ENCODE measurements at places on chromosomes 2 and 18.

GRCh38 chr2:32732912-32733472, 105.1 kb downstream of the TTC27 start:
- no peak overlapping the region for H3K4me3 ChIP-seq
- peaks cover 12% of the 10 kb centered on the region for H3K36me3 ChIP-seq
- H3K27me3 ChIP-seq: no peaks in the 10 kb centered on the region
- no peaks in the 10 kb centered on the region for H3K4me1 ChIP-seq
- H3K27ac ChIP-seq: no peak overlapping the region
- DNase-seq: no peak

- H3K4me3 ChIP-seq: no peak overlapping the region
- DNase-seq: no peak
- H3K27ac ChIP-seq: no peak overlapping the region
Measured at GRCh38 chr18:80097201-80097600, 11.9 kb upstream of the ADNP2 start.

DNA sequence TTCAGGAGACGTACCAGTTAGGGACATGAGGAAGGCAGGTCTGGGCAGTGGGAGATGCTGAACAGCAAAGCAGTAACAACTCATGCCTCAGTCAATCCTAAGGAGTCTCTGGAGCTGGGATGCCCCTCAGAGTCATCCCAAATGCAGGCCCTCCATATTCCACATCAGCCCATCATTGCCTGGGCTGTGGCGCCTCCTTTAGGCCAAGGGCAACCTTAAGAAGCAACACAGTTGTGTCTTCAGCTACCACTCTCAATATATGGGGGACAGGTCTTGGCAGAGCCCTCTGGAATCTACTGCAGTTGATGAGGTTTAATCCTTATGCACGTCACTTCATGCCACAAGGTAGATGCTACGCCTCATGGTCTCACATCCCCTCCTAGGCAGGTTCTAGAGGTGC, 682.0 kb upstream of the RAB6C start:
- no peak overlapping the region for H3K4me3 ChIP-seq
- H3K27ac ChIP-seq: no peak overlapping the region
- no peak for DNase-seq
- no peaks in the 10 kb centered on the region for H3K27me3 ChIP-seq
- no peaks in the 10 kb centered on the region for H3K4me1 ChIP-seq

DNA sequence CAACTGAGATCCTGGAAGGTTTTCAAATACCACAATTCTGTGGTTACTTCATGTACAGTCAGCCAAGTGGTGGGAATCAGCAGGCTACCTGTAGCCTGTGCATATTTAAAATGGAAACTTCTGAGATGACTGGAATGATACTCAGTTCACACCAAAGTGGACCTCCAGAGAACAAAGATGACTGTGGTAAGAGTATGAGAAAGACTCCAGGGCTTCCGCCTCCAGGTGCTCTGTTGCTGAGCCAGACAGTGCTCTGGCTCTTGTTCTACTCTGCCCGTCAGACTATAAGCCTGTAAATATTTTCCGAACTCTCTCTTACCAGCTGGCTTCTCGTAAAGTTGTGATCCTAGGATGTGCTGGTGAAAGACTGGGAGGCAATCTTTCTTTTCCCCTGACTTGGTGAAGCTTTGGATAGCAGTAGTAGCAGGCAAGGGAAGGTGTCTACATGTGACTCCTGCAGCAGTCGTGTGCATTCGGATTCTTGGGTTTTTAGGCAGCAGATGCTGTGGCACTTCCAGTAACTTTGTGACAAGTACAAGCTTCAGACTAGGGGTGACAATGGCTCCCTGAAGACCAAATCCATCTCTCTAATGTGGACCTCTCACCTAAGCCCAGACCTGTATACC, 23.1 kb downstream of the ST3GAL5 start:
- H3K36me3 ChIP-seq: no peaks in the 10 kb centered on the region
- no peak overlapping the region for H3K4me3 ChIP-seq
- DNase-seq: no peak
- H3K27me3 ChIP-seq: no peaks in the 10 kb centered on the region

GRCh38 chr18:49768051-49768391, 45.3 kb downstream of the ACAA2 start:
- no peak overlapping the region for H3K4me3 ChIP-seq
- DNase-seq: peak; percentile 62
- no peaks in the 10 kb centered on the region for H3K27me3 ChIP-seq

- DNase-seq: no peak
- H3K27me3 ChIP-seq: no peaks in the 10 kb centered on the region
- H3K4me1 ChIP-seq: peaks cover 4% of the 10 kb centered on the region
- H3K27ac ChIP-seq: peak overlapping the region; percentile 35
Measured at GRCh38 chr2:176504440-176504839, 235.2 kb downstream of the MTX2 start.

- no peak overlapping the region for H3K27ac ChIP-seq
- no peaks in the 10 kb centered on the region for H3K4me1 ChIP-seq
- no peaks in the 10 kb centered on the region for H3K36me3 ChIP-seq
- peak overlapping the region; percentile 18 for H3K4me3 ChIP-seq
- H3K27me3 ChIP-seq: peaks cover 64% of the 10 kb centered on the region
Measured at GRCh38 chr2:176079285-176079830, 4.4 kb downstream of the EVX2 start.

DNA sequence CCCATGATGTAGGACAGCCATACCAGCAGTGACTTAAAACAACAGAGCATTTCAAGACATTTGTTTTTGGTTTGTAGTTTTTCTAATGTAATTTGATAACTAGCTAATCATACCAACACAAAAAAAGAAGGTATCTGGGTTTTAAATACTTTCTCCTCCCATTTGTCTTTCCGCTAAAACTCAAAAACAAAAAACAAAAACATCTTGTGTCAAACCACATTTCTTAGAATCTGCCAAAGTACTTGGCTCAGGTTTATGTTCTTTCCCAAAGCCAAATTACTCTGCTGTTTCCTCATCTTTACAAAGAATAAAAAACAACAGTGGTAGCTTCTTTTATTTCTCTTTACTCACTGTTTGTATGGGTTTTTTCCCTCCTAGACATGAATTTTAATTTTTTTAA, 71.5 kb downstream of the GREB1L start:
- no peak overlapping the region for H3K4me3 ChIP-seq
- no peaks in the 10 kb centered on the region for H3K36me3 ChIP-seq

DNA sequence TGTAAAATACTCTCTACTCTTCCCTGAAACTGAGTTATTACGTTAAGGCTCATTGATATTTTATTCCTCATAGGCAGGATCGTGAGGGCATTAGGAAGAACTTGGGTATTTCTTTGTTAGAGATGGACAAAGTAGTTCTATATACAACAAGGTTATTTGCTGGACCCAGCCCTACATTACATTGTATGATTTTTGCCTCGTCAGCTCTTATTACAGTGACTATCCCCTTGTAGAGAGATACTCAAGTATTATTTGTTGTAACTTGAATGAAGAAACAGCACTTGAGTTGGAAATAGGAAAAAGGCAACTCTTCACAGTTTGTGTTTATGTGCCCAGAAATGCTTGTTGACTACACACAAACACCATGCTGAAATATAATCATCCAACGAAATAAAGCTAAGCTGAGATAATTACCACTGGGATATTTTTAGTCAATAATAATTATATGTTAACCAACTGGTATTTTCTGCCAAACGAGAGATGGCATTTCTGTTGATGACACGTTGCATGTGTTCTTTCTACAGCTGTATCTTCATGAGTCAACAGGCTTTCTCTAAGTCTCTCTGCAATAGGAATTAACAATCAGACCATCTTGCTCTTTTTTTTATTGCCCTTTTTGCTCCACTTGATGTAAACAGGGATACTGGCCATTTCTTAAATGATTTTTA, 947.6 kb downstream of the DPP10 start:
- DNase-seq: no peak
- no peaks in the 10 kb centered on the region for H3K4me1 ChIP-seq
- no peaks in the 10 kb centered on the region for H3K27me3 ChIP-seq
- no peak overlapping the region for H3K27ac ChIP-seq
- H3K4me3 ChIP-seq: no peak overlapping the region
- no peaks in the 10 kb centered on the region for H3K36me3 ChIP-seq

DNA sequence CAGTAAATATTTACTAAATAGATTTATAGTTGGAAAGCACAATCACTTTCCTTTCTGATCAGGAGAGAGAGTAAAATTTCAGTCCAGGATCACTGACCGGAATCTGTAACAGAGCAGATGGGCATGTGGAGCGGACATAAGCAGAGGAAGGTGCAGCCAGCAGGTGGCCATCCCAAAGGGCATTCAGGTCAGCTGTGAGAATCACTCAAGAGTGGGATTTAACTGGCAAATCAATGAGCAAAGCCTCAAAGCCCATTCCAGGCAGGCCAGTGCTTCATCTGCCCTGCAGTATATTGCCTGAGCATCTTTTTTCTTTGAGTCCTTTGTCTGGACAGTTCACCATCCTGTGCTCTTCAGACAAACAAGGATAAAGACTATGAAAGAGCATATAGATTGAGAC, 166.4 kb upstream of the SLC14A2 start:
- no peak for DNase-seq
- no peak overlapping the region for H3K4me3 ChIP-seq
- no peaks in the 10 kb centered on the region for H3K4me1 ChIP-seq
- no peaks in the 10 kb centered on the region for H3K36me3 ChIP-seq

GRCh38 chr2:242020196-242021004, 150.9 kb downstream of the RTP5 start:
- no peak for DNase-seq
- H3K27me3 ChIP-seq: peaks cover 67% of the 10 kb centered on the region
- H3K36me3 ChIP-seq: no peaks in the 10 kb centered on the region
- no peaks in the 10 kb centered on the region for H3K4me1 ChIP-seq
- no peak overlapping the region for H3K27ac ChIP-seq

GRCh38 chr18:34942276-34942675, 98.9 kb upstream of the MAPRE2 start:
- DNase-seq: no peak
- H3K4me3 ChIP-seq: no peak overlapping the region
- no peaks in the 10 kb centered on the region for H3K4me1 ChIP-seq
- H3K36me3 ChIP-seq: peaks cover 6% of the 10 kb centered on the region

DNA sequence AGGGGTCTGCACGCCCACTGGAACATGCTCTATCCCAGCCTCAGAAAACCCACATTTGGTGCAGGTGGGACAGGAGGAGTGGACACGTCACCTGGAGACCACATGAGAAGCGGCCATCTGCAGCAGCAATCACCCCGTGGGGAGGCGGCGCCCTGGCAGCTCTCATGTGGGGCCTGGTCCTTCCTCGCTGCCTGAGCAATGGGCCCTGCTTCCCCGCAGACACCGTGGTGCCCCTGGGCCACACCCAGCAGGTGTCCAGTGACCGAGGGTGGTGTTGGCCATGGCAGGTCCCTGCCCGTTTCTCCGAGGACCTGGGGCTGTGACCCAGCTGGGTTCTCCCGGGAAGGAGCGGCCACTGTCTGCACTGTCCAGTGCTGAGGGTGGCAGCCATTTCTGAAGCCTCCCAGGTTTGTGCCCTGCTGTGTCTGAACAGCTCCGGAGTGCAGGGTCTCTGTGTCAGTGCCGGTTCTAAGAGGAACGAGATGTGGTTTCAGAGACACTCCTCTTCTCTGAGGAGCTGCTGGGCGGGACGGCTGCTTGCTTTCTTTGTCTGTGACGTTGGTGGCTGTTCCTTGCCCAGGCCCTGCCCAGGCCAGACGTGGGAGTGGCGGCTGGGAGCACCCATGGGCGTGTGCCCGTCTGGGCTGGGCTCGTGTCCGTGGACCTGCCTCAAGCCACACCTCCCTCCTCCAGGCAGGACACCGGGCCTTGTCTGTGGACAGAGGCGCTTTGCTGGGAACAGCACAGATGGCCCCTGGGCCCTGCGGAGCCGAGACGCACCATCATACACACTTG, 44.8 kb downstream of the NFATC1 start:
- H3K4me1 ChIP-seq: no peaks in the 10 kb centered on the region
- no peak for DNase-seq
- no peak overlapping the region for H3K27ac ChIP-seq

- H3K4me1 ChIP-seq: no peaks in the 10 kb centered on the region
- H3K27me3 ChIP-seq: no peaks in the 10 kb centered on the region
- DNase-seq: no peak
- H3K36me3 ChIP-seq: peaks cover 86% of the 10 kb centered on the region
- H3K4me3 ChIP-seq: no peak overlapping the region
- no peak overlapping the region for H3K27ac ChIP-seq
Measured at GRCh38 chr2:233280114-233280693, 27.4 kb upstream of the SAG start.

DNA sequence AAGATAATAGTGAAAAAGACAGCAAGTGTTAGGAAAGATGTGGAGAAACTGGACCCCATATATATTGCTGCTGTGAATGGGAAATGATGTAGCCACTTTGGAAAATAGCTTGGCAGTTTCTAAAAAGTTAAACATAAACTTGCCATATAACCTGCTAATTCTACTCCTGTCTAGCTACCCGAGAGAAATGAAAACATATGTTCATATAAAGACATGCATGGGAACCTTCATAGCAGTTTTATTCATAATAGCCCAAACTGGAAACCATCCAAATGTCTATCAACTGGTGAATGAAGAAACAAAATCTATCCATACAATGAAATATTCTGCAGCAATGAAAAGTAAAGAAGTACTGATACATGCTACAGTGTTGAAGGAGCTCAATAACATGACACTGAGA, 50.4 kb upstream of the NABP1 start:
- H3K27ac ChIP-seq: no peak overlapping the region
- H3K27me3 ChIP-seq: no peaks in the 10 kb centered on the region
- no peak overlapping the region for H3K4me3 ChIP-seq
- DNase-seq: no peak

GRCh38 chr2:168915441-168916330, 14.6 kb downstream of the G6PC2 start:
- no peak overlapping the region for H3K4me3 ChIP-seq
- H3K27me3 ChIP-seq: peaks cover 55% of the 10 kb centered on the region
- no peak overlapping the region for H3K27ac ChIP-seq
- no peaks in the 10 kb centered on the region for H3K36me3 ChIP-seq
- no peak for DNase-seq
- peaks cover 5% of the 10 kb centered on the region for H3K4me1 ChIP-seq

- H3K36me3 ChIP-seq: peaks cover 43% of the 10 kb centered on the region
- no peak for DNase-seq
- H3K27ac ChIP-seq: no peak overlapping the region
- no peaks in the 10 kb centered on the region for H3K27me3 ChIP-seq
- no peaks in the 10 kb centered on the region for H3K4me1 ChIP-seq
Measured at GRCh38 chr18:79916546-79917168, 34.8 kb downstream of the SLC66A2 start.

GRCh38 chr2:52269696-52270485, 1238.0 kb upstream of the NRXN1 start:
- no peak overlapping the region for H3K4me3 ChIP-seq
- no peaks in the 10 kb centered on the region for H3K27me3 ChIP-seq
- no peaks in the 10 kb centered on the region for H3K4me1 ChIP-seq
- H3K27ac ChIP-seq: no peak overlapping the region

DNA sequence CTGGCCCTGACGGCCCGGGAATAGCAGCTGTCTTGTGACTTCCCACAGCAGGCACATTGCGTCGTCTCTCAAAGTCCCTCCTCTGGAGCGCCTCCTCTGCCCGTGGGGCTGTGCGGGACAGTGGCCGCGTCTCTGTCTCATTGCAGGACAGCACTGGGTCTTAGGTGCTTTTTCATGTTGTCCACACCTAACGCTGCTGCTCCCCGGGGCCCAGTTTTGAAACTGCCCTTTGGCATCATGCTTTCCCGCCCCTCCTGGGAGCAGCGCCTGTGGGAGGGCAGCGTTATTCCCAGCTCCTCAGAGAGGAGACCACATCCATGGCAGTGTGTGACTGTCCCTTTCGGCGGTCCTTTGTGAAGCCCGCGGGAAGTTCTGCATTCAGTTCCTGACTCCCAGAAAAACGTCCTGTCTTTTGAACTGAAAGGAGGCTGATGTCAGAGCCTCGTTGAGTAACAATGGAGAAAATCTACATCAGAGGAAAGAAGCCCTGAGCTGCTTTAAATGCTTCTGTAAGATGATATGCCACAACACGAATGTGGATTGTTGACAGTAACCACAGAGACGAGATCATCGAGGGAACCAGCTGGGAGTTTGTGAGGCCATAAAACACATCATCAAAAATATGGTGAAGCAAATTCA, 226.0 kb downstream of the FAM210A start:
- no peaks in the 10 kb centered on the region for H3K27me3 ChIP-seq
- peak overlapping the region; percentile 36 for H3K4me3 ChIP-seq
- no peak overlapping the region for H3K27ac ChIP-seq
- peak; percentile 54 for DNase-seq
- H3K4me1 ChIP-seq: peaks cover 17% of the 10 kb centered on the region
